ENCODE measurements at places on chromosomes 1 and 21. TPM values are rescaled to one million over a fixed set of nuclear protein-coding genes. Genes with fewer than 3 reads are reported as not detected.

IFI44L gene
- 41.6 TPM for total RNA-seq

SPRR2D gene
- not detected for total RNA-seq

RCSD1 gene
- 121 TPM for total RNA-seq

GPR89A gene
- total RNA-seq: 52.4 TPM

DNA sequence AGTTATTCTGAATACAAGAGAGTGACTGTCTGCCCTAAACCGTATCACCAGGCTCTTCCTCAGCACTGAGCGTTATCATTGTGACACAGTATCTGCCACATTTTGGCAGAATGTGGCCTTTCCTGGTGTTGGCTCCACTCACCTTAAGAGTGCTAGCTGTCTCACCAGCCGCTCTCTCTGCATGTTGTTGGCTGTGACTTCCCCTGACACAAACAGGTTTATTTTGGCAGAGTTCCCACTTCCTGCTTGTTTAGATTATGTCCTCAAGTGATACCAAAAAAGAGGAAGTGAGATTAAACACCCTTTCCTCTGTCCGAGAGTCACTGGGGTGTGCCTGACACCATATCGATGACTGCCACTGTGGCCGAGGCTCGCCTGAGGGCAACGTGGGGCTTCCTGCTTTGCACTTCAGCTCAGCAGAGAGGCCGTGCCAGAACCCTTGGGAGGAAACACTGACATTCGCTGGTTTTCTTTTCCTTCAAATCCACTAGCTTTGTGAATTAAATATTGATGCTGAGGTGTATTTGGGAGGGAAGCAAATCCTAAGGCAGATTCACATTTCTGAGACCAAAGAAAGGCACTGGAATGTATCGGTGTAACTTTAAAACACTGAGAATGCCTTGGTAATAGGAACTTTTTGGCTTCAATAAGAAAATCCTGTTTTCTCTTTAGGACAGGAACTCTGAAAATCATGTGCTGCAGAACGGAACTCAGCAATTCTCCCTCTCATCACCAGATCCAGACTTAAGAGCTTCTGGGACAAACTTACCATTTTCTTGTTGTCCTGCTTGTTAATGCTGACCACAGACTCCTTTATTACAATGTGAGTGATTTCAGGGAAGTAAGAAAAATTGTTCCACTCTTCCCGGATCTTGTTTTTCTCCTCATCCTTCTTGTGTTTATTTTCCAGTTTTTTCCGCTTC, 102.1 kb downstream of the JAK1 start:
- DNase-seq: no peak

GRCh38 chr1:53633073-53633704, 105.8 kb downstream of the GLIS1 start:
- no peak for DNase-seq

GRCh38 chr1:52264530-52265115, 101.4 kb downstream of the CC2D1B start:
- DNase-seq: no peak

GRCh38 chr1:219374636-219375035, 201.0 kb downstream of the LYPLAL1 start:
- DNase-seq: no peak

GRCh38 chr1:174044418-174045222, 22.5 kb upstream of the RC3H1 start:
- no peak for DNase-seq

- no peak for DNase-seq
Measured at GRCh38 chr1:5427026-5427613, 565.1 kb downstream of the NPHP4 start.

- peak; percentile 87 for DNase-seq
Measured at GRCh38 chr1:12143631-12144155, 23.1 kb upstream of the TNFRSF1B start.
